ENCODE measurements at places on chromosomes 16 and 17. TPM values are rescaled to one million over a fixed set of nuclear protein-coding genes. Genes with fewer than 3 reads are reported as not detected.

Gene C16orf92
- total RNA-seq, result not detected

Gene CA5A
- 0.09 TPM for total RNA-seq

DNA sequence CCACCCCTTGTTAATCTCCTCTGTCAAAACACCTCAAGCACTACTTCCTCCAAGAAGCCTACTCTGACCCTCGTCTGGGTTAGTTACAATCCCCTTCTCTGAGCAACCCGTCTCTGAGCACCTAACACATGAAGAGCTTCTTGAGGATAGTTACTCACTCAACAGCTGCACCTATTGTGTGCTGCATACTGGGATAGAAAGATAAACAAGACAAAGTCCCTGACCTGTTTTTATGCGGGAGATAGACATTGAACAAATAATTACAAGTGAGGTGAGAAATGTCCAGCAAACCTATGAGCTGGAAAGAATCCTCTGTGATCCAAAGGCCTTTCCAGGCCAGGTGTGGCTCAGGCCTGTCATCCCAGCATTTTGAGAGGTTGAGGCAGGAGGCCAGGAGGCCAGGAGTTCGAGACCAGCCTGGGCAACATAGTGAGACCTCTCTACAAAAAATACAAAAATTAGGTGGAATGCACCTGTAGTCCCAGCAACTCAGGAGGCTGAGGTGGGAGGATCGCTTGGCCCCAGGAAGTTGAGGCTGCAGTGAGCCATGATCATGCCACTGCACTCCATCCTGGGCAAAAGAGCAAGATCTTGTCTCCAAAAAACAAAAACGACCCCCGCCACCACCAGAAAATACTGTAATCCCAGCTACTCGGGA is 5.5 kb upstream of the ZNF771 start:
- H3K36me3 ChIP-seq, result peaks cover 16% of the 10 kb centered on the region
- no peak overlapping the region for H3K4me3 ChIP-seq
- DNase-seq, result no peak

DNA sequence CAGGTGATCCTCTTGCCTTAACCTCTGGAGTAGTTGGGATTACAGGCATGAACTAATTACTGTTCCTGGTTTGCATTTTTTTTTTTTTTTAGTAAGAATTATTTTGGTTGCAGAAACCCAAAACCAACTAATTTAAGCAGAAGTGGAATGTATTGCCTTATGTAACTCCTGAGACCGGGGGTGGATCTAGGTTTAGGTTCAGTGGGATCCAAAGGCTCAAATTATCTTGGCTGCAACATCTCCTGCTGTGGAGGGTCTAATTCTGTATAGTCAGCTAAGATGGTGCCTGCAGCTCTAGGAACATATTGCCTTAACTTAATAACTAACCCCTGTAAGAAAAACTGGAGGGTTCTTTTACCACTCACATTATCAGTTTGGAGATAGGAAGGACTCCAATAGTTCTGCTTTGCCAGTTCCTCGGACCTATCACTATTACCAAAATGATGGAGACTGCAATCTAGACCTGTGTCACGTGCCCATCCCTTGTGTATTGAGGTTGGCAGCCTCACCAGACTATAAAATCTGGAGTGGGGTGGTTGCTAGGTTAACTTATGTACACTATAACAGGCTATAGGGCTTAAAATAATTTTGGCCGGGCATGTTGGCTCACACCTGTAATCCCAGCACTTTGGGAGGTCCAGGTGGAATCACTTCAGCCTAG is 8.5 kb downstream of the SNTB2 start:
- DNase-seq, result no peak
- H3K4me3 ChIP-seq, result no peak overlapping the region
- peaks cover under 1% of the 10 kb centered on the region for H3K4me1 ChIP-seq
- H3K27ac ChIP-seq, result no peak overlapping the region
